ENCODE measurements at places on chromosomes 13 and 19.
A peak's percentile ranks its signal among the peaks of the same experiment; 100 is the strongest.

GRCh38 chr19:15468675-15469512 is 4.5 kb upstream of the RASAL3 start:
- DNase-seq, result no peak

DNA sequence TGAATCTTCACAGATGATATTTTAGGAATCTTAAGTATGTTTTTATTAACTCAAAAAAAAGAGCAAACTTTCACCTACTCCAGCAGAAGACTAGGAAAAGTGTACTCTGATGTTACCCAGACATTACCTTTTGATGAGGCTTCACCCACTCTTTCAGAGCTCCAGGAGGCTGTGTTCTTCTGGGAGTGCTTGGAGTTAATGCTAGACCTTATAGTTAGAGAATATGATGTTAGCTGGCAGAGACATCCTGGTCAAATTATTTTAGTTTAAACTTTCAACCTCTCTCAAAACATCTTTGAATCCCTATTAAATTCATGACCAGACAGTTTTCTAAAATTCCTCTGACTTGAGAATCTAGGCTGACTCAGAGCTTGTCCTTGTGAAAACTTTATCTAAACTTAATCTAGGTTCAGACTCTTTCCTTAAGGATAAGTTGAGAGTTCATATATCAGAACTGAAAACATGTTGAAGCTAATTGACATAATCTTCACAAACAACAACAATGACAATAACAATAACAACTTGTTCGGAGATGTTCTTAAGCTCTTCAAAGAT is 82.8 kb downstream of the ITGBL1 start:
- DNase-seq, result no peak

DNA sequence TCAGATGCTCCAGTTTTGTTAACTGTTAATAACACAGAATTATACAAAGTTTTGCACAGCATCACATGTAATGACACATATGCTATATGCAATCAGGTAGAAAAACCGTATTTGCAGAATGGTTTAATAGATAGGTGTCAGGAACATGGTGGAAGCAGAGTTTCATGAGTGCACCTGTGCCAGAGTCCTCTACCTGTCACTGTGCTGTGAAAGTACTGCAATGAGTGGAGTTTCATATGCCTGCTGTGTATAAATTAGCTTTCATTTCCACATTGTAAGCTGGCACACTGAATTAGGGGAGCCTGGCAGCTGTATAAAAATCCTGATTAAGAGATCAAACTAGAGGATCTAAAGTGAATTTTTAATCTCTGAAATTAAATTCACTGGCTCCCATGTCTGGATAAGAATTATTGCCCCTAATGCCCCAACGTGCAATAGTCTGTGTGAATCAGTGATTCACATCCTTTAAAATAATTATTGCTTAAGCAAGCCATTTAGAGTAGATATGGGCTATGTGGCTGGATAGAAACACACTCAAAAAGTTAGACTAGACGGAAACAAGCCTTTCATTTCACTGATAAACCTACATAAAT is 8.5 kb upstream of the EEF1AKMT1 start:
- no peak for DNase-seq

DNA sequence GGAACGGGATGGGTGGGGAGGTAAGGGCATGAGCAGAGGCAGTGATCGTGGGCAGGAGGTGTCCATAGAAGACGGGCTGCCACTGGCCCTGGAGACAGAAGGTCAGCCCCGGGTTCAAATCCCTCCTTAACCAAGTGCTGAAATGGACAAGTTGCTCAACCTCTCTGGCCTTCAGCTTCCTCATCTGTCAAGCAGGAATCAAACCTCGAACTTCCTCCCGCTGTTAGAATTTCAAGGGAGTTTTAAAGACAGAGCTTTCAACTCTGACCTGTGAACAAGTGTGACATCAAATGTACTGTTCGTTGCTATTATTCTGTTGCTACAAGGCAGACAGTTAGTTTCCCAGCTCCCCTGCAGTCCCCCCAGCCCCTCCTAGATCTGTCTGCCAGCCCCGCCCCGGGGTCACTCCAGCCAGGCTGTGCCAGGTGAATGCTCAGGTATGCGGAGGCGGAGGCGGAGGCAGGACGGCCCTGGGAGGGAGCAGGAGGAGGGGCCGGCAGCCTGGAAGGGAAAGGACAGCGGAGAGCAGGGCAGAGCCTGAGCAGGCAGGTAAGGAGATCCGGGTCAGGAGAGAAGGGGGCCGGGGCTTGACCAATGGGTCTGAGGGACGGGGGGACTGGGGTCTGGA is at the start of gene EPS8L1:
EPS8L1 (plus strand) TSS at position 499 of the 628 bp plus-strand sequence. CDS start 576 bp downstream, outside the sequence.
- peak; percentile 20 for DNase-seq

- peak; percentile 75 for DNase-seq
Observed at GRCh38 chr19:48836089-48837017, at the start of gene HSD17B14. Gene HSD17B14, minus strand, starts transcription at chr19:48836491. Its CDS starts 80 bp downstream, at chr19:48836411.

DNA sequence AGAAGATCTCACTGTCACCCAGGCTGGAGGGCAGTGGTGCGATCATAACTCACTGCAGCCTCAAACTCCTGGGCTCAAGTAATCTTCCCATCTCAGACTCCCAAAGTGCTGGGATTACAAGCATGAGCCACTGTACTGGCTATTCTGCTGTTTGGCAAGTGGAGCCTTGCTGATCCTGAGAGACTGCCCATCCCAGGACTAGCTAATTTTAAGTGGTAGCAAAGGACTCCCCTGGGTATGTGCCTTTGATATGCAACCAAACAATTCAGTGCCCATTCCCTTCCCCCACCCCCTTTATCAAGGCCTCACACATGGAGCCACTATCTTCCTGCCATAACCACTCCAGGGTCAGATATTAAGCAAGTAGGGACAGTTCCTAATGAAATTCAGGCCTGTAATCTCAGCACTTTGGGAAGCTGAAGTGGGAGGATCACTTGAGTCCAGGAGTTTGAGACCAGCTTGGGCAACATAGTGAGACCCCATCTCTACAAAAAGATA is 17.0 kb upstream of the ZNF460 start:
- no peak for DNase-seq

- no peak for DNase-seq
Observed at GRCh38 chr13:76086729-76087128, 450.6 kb downstream of the LMO7 start.

GRCh38 chr19:34365463-34366401 is 736 bp downstream of the GPI start:
- no peak for DNase-seq

GRCh38 chr13:44388427-44389059 is 14.9 kb downstream of the SERP2 start:
- no peak for DNase-seq

DNA sequence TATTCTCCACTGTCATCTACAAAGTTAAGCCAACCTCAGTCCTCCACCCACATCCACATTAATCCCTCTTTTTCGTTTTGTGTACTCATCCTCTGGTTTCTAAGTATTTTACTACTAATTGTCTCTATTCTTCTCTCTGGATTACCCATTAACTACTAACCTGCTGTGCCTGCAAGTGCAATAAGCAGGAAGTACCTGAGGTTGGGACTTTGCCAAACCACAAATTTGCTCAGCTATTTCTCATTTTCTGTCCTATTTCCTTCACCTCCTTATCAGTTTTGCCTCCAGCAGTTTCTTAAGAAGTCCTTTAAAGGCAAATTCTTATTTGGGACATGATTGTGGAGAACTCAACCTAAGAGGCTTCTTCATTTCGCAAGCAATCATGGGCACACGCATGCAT is 1708.9 kb downstream of the SLITRK5 start:
- DNase-seq, result peak; percentile 65

GRCh38 chr13:77299587-77299986 is 27.3 kb downstream of the MYCBP2 start:
- DNase-seq, result no peak

GRCh38 chr19:16591803-16592556 is 19.8 kb upstream of the SLC35E1 start:
- DNase-seq, result peak; percentile 53

GRCh38 chr13:34346626-34347025 is 528.7 kb downstream of the RFC3 start:
- no peak for DNase-seq

DNA sequence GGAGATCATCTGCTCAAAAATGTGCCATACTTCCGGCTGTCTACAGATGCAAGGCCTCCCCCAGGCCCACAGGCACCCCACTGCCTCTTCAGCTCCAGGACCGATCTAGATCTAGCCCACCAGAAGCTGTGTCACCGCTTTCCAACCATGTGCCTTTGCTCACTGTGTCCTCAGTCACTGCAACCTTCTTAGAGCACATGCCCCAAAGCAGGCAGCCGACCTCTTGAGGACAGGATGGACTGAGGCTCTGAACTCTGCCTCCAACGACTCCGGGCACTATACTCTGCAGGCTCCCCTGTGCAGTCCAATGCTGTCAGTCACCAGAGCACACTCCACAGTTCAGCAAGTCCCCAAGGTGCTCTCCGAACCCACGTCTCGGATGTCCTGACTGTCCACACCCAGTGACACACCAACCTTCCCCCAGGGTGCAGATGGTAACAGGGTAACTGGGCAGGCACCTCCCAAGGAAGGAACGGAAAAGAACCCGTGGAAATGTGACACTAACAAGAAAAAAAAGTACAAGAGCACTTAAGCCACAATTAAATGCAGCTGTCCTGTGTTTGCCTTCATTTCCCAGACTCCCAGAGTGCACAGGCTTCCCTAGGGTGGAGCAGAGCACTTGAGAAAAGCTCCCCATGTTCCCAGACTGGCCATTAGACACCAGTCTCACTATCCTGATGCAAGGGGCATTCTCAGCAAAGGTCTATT is 4.8 kb downstream of the STK24 start:
- DNase-seq, result no peak

DNA sequence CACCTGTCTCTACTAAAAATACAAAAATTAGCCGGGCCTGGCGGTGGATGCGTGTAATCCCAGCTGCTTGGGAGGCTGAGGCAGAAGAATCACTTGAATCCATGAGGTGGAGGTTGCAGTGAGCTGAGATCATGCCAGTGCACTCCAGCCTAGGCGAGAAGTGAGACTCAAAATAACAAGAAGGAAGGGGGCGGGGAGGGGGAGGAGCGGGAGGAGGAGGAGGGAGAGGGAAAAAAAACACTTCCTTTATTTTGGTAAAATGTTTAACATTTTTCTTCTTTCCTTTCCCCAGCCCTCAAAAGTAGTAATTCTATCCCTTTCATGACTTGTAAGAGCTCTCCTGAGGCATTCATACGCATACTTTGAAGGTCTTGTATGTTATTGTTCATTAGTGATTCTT is 44.3 kb downstream of the SPRY2 start:
- DNase-seq, result no peak

DNA sequence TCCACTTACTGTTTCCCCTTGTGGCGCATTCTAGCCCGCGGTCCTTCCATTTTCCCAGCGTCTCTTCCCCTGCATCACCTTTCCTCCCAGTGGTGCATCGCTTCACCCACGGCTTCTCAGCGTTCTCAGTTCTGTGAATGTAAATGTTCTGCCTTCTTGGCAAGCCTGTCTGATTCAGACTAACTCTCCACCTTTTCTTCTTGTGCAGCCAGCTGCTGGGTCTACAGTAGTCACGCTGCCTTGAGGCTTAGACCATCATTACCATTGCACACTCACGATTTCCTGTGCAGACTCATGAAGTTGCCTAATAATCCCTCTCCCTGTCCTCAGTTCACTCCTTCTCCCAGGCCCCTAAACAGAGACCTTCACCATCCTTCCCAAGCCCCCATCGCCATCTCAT is 75.0 kb downstream of the DHRS12 start:
- DNase-seq, result peak; percentile 21

DNA sequence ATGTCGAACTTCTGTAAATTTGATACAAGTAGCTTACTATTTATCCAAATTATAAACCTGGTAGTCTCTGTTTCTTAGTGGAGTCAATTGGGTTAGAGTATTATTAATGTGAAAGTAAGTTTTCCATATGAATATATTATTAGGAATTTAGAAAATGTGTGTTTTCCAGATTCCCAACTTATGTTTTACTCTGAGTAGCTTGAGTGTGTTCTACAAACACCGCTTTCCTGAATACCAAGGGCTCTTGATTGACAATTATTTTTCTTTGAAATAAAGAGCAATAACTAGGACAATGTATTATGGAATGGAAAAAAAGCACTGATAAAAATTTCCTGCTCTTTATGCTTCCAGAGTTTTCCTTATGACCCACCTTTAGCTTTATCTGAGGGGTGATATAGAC is 233.6 kb downstream of the POSTN start:
- no peak for DNase-seq

- DNase-seq, result peak; percentile 68
Observed at GRCh38 chr19:39111593-39112199, 13.9 kb upstream of the PAK4 start.
